Fibroblast of skin of back (primary cell): ENCODE measurements at places on chromosomes 7 and 10.

GRCh38 chr10:97590082-97590747 lies 694 bp downstream of the C10orf62 start:
- DNase-seq, result no peak

GRCh38 chr10:91705948-91706670 lies 73.2 kb upstream of the PPP1R3C start:
- no peak for DNase-seq

DNA sequence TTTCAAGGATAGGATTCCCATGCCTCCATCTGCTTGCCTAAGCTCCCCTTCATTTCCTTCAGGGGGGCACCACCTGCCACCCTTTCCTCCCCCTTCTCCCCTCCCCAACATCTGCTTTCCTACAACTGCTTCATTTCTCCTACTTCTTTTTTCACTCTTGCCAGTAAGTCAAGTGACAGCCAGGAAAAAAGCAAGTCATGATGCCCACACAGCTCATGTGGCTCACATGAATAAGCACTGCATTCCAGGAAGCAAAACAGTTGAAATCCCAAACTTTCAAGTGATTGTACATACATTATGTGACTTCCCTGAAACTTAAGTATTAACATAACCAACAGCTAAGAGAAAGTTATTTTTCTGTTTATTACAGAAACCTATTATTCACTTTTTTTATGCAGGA lies 78.6 kb downstream of the TNS3 start:
- peak; percentile 71 for DNase-seq

GRCh38 chr7:151680810-151681209 lies 161.1 kb upstream of the RHEB start:
- DNase-seq, result peak; percentile 56

DNA sequence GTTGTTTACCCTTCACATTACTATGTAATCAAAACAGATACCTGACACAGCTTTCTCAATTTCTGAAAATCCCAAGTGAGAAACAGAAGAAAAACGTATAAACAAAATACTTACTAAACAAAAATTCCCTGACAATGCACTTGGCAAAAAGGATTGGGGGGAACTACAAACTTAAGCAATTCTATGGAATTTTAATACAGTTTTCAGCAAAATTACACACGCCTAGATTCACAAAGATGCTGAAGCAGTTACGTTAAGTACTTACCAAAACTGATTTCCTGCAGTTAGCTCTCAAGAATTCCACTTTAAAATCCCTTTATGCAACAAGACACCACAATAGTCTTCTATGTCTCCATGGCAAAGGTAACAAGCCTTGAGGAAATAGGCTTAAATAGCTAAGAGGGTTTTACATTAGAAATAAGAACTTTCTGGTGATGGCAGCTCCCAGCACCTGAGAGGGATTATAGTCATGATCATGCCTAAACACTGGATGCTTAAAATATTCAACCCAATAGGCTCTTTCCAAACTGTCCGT lies 10.8 kb downstream of the TOMM7 start:
- no peak for DNase-seq

DNA sequence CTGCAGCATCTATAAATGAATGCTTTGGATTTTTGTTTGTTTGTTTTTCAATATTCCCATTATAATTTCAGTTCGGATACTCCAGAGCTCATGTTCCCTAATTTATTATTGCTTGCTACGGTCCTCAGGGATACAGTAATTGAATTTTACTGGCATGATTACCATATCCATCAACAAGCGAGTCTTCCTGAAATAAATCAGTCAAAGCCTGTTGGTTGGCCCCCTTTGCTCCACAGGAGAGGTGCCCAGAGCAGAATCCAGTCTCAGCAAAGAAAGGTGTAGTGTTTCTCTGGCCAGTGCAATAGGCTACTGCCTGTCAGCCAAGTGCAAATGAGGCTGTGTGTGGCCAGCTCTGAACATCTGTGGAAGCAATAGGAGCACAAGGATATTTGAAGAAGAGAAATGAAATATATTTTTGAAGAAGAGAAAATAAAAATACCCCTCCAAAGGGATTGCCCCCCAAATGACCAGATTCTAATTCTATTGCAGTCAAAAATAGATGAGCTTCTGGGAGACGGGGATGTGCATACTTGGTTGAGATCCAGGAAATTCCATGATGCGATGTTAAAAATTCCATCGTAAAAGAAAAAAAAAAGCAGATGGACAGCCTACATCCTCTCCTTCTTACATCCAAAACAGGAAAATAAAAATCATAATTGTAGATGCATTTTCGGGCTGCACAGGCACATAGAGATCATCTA lies 18.1 kb downstream of the TRIL start:
- DNase-seq, result peak; percentile 68

DNA sequence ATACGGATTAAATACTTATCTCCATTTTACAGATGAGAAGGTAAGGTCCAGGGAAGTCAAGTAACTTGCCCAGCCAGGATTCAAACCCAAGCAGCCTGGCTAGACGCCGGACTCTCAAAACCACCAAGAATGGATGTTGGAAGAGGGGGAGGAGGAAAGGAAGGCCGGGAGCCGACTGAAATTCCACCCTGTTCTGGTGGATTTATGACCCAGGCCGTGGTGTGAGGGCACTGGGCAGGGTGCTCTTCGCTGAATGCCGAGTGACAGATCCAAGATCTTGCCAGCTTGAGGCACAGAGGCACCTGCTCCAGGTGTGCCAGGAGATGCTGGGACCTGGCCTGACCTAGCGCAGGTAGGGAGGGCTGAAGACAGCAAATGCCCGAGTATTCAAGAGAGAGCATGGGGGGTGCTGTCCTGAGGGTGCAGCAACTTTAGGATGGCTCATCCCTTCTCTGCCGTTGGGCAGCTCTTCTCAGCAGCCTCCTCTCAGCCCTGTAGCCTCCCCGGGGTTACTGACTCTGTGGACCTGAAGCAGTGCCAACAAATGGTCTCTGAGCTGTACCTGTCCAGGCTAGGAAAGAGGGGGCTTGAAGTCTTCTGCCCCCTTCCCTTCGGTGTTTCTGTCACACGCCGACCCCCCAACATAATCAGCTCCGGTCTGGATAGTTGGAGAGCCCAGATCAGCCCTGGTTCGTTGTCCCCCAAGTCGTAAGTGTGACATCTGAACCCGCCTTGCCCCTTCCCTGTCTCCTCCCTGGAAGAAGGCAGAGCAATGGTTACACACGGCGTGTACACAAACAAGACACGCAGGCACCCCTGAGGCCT lies 713 bp downstream of the LOXL4 start:
- DNase-seq, result no peak

DNA sequence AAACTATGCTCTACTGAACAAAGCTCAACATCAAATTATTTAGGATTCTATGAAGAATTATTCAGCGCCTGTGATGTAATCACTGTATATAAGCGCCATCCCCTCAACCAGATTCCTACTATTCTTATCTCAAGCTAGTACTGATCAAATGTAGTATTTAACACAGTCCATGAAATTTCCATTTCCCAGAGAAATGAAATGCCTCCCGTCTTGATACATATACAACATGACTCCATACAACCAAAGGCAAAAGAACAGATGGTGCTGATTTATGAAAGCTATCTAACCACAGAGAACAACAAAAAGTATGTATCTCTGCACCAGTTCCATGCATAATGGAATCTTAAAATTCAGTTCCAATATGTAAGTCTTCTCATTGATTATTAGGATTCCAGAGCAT lies 406.1 kb downstream of the PARD3 start:
- no peak for DNase-seq
